ENCODE measurements at places on chromosomes 11 and 22. TPM values are rescaled to one million over a fixed set of nuclear protein-coding genes. Genes with fewer than 3 reads are reported as not detected.

The P2RY2 gene
- polyA plus RNA-seq = 1.0 TPM

The LMF2 gene
- 64.7 TPM for polyA plus RNA-seq

The CARNS1 gene
- polyA plus RNA-seq = 2.1 TPM

The HBE1 gene
- polyA plus RNA-seq = not detected

The PGA5 gene
- polyA plus RNA-seq = 45.1 TPM

The ADAMTS8 gene
- polyA plus RNA-seq = 0.28 TPM

The SYT8 gene
- polyA plus RNA-seq = 0.31 TPM

The TPH1 gene
- 0.06 TPM for polyA plus RNA-seq

The BIRC3 gene
- polyA plus RNA-seq = 4.3 TPM

The BAIAP2L2 gene
- polyA plus RNA-seq = 1.2 TPM

The CRYBA4 gene
- not detected for polyA plus RNA-seq

The MS4A14 gene
- not detected for polyA plus RNA-seq

The APOBEC3B gene
- polyA plus RNA-seq = 0.59 TPM

The RIMBP3C gene
- polyA plus RNA-seq = 0.01 TPM

The C22orf31 gene
- 0.34 TPM for polyA plus RNA-seq

The GUCY1A2 gene
- 1.1 TPM for polyA plus RNA-seq

The TPBGL gene
- polyA plus RNA-seq = 0.27 TPM

The EIF3F gene
- 435 TPM for polyA plus RNA-seq

The NAGA gene
- polyA plus RNA-seq = 17.6 TPM

The SMTNL1 gene
- 0.07 TPM for polyA plus RNA-seq

The CTSF gene
- 22.4 TPM for polyA plus RNA-seq

The EFCAB6 gene
- 0.98 TPM for polyA plus RNA-seq

The CBLIF gene
- 2.1 TPM for polyA plus RNA-seq

The BTBD18 gene
- not detected for polyA plus RNA-seq

The SLC22A12 gene
- not detected for polyA plus RNA-seq

The CHRNA10 gene
- polyA plus RNA-seq = 0.33 TPM

The B3GAT1 gene
- 1.7 TPM for polyA plus RNA-seq

The AIFM3 gene
- 0.68 TPM for polyA plus RNA-seq

The OR4D5 gene
- polyA plus RNA-seq = not detected

The DHCR7 gene
- 12.9 TPM for polyA plus RNA-seq

The OR8G5 gene
- polyA plus RNA-seq = not detected

The GLYATL2 gene
- not detected for polyA plus RNA-seq

The RBM7 gene
- 11.8 TPM for polyA plus RNA-seq

The PLEKHB1 gene
- 5.7 TPM for polyA plus RNA-seq
